ENCODE measurements at places on chromosomes 6 and 20. TPM values are rescaled to one million over a fixed set of nuclear protein-coding genes. Genes with fewer than 3 reads are reported as not detected.

- peak overlapping the region; percentile 75 for H3K27ac ChIP-seq
- peak overlapping the region; percentile 30 for H3K4me3 ChIP-seq
- H3K4me1 ChIP-seq, result peaks cover 77% of the 10 kb centered on the region
These were observed 5.6 kb downstream of the TP53RK start for GRCh38 chr20:46683668-46683938.

- no peak overlapping the region for H3K27ac ChIP-seq
- H3K36me3 ChIP-seq, result no peaks in the 10 kb centered on the region
- no peak overlapping the region for H3K4me3 ChIP-seq
- no peaks in the 10 kb centered on the region for H3K4me1 ChIP-seq
- no peak for DNase-seq
These were observed 294.2 kb upstream of the RSPO3 start for GRCh38 chr6:126824226-126824625.

Gene TRIM40
- not detected for total RNA-seq

Gene TRIM31
- 4.6 TPM for total RNA-seq

Gene ZSCAN16
- total RNA-seq, result not detected
